ENCODE measurements at places on chromosomes 12 and 14. TPM values are rescaled to one million over a fixed set of nuclear protein-coding genes. Genes with fewer than 3 reads are reported as not detected.

VASH1 gene
- total RNA-seq: 3.6 TPM

AKAP6 gene
- total RNA-seq: 0.54 TPM

PPP2R5E gene
- 27.9 TPM for total RNA-seq

SSTR1 gene
- total RNA-seq: not detected

TAS2R13 gene
- total RNA-seq: not detected

PRPH gene
- 1.8 TPM for total RNA-seq

BMP4 gene
- 2.2 TPM for total RNA-seq

Measured in A549 treated with ZK216348 at 1 μM for 4 hours (cell line).